ENCODE measurements at places on chromosomes 2 and 18.

DNA sequence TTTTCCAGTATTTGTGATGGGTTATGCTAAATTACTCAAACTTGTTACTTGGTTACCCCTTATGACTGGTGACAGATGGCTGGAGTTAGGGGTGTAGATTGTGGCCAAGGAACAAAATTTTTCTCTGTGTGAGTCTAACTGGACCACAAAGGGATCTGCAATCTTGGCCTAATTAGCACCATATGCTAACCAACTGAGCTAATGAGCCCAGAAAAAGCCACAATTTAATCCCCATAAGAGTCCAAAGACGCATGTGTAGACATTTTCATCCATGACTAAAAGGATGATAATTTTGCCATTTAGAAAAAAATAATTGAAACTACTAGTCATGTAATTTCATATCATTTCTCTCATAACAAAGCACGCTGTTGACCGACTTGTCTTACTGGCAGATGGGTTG lies 151.2 kb downstream of the ABCA12 start:
- no peak for DNase-seq

DNA sequence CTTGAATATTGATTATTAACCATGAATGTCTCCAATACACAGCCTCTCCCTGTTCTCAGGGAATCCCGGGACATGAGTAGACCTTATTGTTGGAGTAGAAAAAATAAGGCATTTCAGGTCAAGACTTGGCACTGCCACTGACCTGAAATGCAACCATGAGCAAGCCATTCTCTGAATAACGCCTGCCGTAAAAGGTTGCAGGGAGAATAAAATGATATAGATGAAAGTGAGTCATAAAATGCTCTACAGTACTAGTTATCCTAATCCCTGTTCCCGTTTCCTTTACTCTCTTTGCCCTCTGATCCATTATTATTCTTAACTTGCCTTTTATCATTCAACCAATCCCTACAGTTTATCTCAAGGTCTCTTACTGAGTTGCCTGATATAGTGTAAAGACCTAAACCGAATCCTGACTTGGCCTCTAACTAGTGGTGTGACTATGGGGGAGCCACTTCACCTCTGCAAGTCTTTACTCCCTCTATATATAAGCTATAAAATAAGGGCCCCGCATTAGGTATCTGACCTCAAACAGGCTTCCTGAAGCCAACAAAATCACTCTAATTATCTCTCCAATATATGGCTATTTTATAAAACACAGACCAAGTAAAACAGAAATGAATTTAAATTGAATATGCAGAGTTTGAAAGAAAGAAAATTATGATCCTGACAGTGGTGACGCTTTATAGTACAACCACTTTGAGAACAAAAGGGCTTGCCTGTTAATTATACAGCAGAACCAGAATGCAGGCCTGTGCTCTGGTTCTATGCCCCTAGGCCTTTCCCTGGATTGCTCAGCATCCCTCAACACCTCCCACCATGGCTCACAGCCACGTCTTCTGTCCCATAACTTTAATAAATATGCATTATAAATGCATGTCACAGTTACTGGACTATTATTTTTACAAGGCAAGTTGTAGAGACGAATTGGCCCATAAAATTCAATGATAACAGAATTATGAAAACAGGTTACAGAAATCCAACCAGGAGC lies 183.1 kb downstream of the STK39 start:
- no peak for DNase-seq

DNA sequence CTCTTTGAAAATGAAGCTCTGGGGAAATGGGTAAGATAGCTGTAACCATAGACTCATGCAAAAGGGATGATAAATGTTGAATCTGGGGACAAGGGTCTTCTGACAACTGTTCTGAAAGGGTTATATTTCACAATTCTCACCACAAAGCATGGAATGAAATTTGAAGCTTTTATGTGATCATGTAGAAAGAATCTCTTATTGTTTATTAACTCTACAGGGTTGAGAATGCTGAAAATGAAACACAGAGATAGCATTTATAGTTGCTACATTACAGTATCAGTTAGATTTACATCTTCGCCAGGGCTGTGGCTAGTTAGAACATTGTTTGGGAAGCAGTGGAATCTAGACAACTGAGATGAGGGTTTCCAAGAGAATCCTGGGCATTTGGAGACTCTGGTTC lies 97.4 kb upstream of the LHCGR start:
- DNase-seq, result peak; percentile 26

- peak; percentile 68 for DNase-seq
These were observed 59.9 kb downstream of the PTPRM start for GRCh38 chr18:7626922-7627440.

- DNase-seq, result no peak
These were observed 13.5 kb downstream of the GAD1 start for GRCh38 chr2:170830166-170830565.

GRCh38 chr2:100580367-100581276 lies 17.8 kb downstream of the PDCL3 start:
- no peak for DNase-seq

Data from esophagus muscularis mucosa (tissue), 4 donors.